ENCODE measurements at places on chromosomes 6 and 20.
A peak's percentile ranks its signal among the peaks of the same experiment; 100 is the strongest.

GRCh38 chr20:59820204-59821041, 113.0 kb downstream of the SYCP2 start:
- DNase-seq = no peak

DNA sequence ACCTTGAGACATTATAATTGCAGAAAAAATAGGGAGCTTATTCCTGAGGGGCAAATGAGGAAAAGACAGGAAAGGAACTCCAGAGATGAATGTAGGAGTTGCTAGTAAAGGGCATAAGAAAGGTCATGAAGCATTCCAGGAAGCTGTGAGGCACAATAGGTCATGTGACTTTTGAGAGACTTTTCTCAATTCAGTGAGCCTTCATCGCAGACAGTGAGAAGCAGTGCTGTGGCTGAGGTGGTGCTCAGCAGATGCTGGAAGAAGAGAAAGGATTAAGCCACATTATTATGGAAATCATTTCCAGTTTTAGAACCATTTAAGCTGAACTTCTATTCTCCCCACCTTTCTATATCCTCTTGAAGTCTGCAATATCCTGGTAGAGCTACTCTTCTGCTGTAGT, 4.1 kb downstream of the SPTLC3 start:
- DNase-seq = no peak

GRCh38 chr6:90118581-90118980, 178.1 kb downstream of the BACH2 start:
- DNase-seq = no peak

- no peak for DNase-seq
Measured at GRCh38 chr6:118740372-118740771, 89.0 kb upstream of the CEP85L start.

DNA sequence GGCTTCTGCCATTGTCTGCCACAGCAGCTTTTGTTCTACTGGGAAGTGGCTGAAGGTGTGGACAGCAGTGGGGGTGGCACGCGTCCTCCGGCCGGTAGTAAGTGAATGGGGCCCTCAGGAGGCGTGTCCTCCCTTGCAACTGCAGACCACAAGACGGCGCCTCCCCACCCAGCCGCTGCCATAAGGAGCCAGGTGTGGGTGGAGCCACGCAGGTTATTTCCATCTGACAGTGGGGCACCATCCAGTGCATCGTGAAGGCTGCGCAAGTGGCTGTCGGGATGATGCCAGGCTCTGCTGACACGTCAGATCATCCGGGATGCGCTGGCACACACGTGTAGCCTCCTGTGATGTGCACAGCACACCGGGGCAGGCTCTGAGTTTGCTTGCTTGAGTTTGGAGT, 379.7 kb downstream of the CDH4 start:
- DNase-seq = no peak

- no peak for DNase-seq
Measured at GRCh38 chr6:89010825-89011224, 47.4 kb upstream of the RNGTT start.

DNA sequence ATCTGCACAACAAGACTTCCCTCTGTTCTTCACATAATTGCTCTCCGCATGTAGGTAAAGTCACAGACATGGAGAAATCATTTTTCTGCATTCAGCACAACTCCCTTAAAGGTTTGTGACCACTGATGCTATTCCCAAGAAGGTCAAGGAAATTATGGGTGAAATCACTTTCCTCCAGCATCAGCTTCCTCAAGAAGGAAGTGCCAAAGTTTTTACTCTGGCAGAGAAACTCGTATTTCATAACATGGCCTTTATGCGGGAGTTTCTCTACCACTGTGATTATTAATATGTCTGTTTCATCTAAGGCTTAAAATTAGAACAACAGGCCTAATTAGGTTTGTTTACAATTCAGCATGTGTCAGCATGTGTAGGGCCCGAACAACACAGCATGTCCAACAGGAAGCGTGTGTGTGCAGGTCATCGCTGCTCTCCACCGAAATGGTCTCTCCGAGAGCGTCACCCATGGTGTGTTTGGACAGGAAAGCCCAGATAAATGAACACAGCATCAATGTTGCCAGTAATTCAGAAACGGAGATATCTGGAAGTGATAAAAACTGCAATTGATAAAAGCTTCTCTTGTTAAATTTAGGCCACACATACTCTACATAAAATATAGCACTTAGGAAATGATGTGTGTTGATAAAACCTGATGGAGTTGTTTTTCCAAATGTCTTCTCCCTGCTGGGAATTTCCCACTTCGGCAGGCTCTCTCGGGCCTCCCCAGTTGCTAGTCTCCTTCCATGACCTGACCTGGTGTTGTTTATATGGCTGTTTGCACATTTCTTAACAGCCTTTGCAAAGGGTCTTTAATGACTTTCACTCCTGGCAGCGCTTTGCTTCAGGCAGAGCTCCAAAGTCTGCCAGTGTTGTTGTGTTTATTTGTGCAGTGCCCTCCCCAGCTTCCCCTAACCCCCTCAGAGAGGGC, 265.1 kb upstream of the CEP162 start:
- DNase-seq = no peak

DNA sequence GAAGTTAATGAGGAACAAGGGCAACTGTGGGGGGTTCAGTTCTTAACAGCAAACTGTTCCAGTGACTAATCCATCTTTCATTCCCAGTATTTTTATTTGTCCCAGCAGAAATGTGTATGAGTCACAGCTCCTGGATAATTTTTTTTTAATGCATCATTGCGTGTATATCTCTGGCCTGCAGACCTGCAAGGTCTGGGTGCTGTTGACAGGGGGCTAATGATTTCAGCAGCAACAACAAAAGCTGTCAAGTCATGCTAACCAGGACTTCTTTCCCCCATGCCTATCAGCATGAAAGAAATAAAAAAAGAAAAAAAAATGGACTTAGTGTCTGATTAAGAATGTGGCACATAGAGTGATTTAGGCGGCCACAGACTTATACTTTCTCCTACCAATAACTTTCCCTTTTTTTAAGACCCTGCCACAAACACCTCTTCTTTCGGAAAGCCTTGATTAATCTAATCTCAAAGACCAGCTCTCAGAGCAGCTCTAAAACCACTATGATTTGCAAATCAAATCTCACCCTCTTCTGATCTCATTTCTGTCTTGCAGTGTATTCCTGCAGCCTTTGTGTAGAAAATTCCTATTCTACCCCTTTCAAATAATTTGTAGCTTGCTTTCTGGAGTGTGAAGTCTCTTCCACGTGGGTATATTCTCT, 14.2 kb upstream of the PREX1 start:
- DNase-seq = no peak

GRCh38 chr6:71457929-71458328, 169.3 kb downstream of the OGFRL1 start:
- no peak for DNase-seq

- peak; percentile 88 for DNase-seq
Measured at GRCh38 chr20:57594092-57594951, 25.9 kb downstream of the ZBP1 start.

GRCh38 chr20:17856837-17857605, 111.6 kb downstream of the SNX5 start:
- no peak for DNase-seq

DNA sequence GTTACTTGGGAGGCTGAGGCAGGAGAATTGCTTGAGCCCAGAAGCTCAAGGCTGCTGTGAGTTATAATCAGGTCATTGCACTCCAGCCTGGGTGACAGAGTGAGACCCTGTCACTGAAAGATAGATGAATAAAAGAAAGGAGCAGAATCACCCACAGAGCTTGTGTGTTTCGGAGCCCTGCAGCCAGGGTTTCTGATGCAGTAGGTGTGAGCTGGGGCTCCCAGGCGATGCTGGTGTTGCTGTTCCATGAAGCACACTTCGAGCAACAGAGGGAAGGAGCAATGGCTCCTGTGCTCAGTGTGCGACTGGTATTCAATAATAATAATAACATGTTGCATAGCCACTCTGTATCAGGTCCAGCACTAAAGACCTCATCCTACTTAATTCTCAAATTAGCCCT, 197.5 kb upstream of the CST7 start:
- DNase-seq = no peak

- no peak for DNase-seq
Measured at GRCh38 chr6:155364844-155365437, 50.7 kb upstream of the TFB1M start.

DNA sequence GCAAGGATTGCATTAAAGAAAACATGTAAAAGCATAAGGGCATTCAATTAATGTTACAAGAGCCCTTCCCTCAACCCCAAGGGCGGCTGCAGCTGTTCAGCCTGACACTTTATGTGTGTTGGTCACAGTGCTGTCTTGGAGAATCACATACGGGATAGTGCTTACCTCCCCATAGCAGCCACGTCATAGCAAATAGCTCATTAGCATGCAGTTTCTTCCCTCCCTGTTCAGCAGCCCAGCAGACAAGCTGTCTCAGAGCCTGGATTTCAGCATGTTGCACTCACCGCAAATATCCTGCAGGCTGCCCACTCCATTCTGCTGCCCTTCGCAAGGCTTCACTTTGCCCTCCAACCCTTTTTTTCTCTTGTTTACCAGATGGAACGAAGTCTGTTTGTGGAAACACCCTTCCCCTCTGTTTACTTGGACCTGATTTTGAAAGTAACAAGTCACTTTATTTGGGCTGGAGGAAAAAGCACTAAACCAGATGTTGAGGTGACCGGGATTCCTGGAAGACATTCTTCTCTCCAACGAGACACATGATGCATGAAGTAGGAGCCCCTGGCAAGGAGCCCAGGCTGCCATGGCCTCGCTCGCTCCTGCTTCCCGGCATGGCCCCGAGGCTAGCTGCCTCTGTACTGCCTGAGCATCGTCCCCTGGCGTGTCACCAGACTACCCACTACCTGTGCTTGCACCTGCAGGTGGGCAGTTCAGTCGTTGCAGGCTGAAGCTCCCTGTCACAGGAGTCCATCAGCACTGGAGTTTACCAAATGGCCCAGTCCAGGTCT, 151.6 kb upstream of the GMDS start:
- DNase-seq = peak; percentile 74

DNA sequence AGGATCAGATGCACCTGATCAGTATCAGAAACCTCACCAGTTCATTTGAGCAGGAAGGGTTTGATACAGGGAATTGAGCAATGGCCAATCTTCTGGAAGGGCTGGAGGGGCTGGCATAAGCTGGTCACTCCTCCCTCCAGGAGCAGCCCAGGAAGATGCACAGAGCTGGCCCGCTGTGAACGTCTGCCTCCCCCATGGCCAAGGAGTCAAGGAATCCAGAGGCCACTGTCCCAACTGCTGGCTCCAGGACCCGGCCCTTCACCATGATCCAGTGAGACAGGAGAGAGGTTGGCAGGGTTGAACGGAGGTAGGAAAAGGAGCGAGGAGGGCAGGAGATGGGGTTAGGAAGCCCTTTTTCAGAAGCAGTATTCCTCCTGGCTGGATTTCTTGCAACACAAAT, 113.9 kb upstream of the CST7 start:
- DNase-seq = no peak

- DNase-seq = no peak
Measured at GRCh38 chr20:23375827-23376226, 13.8 kb downstream of the GZF1 start.

- DNase-seq = no peak
Measured at GRCh38 chr20:14336686-14337085, 726 bp downstream of the FLRT3 start.

DNA sequence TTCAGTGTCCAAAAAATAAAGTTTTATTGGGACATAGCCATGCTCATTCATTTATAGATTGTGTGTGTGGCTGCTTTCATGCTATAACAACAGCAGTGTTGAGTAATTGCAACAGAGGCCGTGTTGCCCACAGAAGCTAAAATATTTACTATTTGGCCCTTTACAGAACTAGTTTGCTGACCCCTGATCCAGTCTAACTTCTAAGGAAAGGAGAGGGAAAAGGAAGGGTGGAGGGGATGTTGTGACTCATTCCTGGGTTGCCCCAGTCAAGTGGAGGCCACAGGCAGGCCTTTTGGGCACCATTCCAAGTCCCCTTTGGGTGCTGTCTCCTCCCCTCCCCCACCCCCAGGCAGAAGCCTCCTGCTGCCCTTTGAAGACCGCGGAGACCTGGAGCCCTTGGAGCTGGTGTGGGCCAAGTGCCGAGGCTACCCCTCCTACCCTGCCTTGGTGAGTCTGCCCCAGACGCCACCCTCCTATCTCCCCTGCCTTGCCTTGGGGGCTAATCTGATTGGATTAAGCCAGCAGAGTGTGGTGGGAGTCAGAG, 28.4 kb downstream of the BRPF3 start:
- DNase-seq = no peak

DNA sequence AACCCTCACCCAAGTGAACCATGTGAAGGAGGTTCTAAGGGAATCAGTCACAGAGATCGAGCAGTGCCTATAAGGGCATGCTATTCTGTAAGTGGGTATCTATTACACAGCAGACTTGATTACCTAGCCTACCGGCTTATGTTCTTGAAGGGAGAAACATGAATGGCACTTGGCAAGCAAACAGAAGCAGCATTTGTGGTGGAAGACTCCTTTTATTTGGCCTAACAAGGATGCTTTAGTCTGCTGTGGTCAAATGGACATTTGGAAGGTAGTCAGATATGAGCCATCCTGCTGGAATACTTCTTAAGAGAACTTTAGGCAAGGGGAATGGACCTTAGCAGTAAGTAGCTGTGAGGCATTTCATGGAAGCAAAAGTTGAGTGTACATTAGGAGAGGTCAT, 126.3 kb downstream of the COL12A1 start:
- DNase-seq = no peak

GRCh38 chr20:64232794-64233193, 22.8 kb upstream of the PCMTD2 start:
- DNase-seq = peak; percentile 17

GRCh38 chr6:85551264-85551663, 42.4 kb downstream of the SNX14 start:
- no peak for DNase-seq

GRCh38 chr6:157224178-157224950, 99.0 kb downstream of the TMEM242 start:
- no peak for DNase-seq

- no peak for DNase-seq
Measured at GRCh38 chr20:40319741-40320516, 369.1 kb downstream of the MAFB start.

GRCh38 chr6:96836631-96837080, 621 bp downstream of the GPR63 start:
- no peak for DNase-seq

GRCh38 chr6:75446241-75446880, 47.2 kb downstream of the FILIP1 start:
- no peak for DNase-seq

Measured in aorta (tissue), 5 donors.